ENCODE measurements at places on chromosomes 11 and 22. TPM values are rescaled to one million over a fixed set of nuclear protein-coding genes. Genes with fewer than 3 reads are reported as not detected.

GGTLC3 gene
- not detected for total RNA-seq

ANKRD49 gene
- total RNA-seq, result 8.2 TPM

GGA1 gene
- 89.8 TPM for total RNA-seq

MMP12 gene
- not detected for total RNA-seq

FAM111B gene
- 10.7 TPM for total RNA-seq

TEX12 gene
- total RNA-seq, result not detected

OR51E2 gene
- not detected for total RNA-seq

POTEH gene
- total RNA-seq, result not detected

OR52H1 gene
- not detected for total RNA-seq

FAM83F gene
- total RNA-seq, result 24.5 TPM

GRCh38 chr11:108561535-108561991, 32.0 kb downstream of the EXPH5 start:
- no peak for DNase-seq

GRCh38 chr11:111363985-111364384, 15.1 kb downstream of the POU2AF1 start:
- DNase-seq, result no peak

GRCh38 chr22:20455709-20456063, 18.1 kb upstream of the SCARF2 start:
- DNase-seq, result no peak

DNA sequence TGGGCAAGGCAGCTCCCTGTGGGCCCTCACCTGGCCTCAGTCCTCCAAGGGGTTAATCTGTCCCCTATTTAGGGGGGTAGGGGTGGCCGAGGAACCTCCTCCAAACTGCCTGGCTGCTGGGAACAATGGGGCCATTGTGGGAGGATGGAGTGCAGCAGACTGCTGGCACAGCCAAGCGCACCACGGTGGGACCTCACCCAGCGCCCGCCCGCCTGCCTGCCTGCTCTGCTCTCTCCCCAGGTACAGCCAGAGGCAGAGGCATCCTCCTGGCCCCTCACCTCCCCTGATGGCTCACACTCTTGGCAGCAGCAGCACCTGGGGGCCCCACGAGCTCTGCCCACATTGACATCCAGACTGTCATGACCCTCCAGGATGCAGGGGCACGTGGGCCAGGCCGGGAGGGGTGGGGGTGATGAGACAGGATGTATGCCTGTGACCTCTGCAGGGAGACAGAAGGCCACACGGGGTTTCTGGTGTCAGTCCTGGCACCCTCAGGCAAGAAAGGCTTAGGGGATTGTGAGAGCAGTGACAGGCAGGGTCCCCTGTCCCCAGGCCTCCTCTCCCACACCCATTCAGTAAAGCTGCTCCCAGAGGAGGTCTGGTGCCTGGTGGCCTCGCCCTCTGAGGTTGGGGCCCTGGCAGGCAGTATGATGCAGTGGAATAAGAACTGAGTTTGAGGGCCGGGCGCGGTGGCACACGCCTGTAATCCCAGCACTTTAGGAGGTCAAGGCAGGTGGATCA, 11.4 kb downstream of the BCL9L start:
- no peak for DNase-seq

GRCh38 chr11:15123849-15124248, 9.1 kb downstream of the INSC start:
- peak; percentile 23 for DNase-seq

DNA sequence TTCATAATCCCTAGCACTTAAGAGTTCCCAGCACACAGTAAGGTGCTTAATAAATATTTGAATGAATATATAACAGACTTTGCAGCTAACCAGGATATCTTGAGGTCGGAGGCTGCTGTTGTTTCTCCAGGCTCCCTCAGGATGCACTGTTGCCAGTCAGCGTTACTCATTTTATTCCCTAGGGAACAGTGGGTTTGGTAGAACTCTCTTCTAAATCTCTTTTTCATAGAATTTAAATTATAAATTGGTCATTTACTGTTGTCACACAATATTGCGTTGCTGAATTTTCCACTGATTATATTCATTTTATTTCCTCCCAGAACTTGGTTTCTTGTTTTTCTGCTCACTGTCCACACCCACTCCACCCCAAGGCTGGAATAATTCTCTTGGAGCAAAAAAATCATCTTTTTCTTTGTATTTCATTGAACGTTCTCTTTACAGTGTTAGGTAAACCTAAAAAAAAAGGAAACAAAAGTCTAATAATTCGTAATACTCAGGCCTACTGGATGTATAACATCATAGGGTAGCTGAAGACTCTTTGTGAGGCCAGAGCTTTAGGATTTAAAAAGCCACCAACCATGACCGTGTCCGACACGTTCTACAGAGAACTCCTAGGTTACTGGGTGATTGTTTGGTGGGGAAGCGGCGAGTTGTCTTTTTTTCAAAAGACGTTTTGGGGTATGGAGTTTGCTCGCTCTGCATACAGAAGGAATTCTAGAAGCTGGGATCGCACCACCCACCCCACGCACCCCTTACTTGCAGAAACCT, 766 bp upstream of the CAPRIN1 start:
- DNase-seq, result no peak

- no peak for DNase-seq
Observed at GRCh38 chr11:43972366-43972765, 29.9 kb downstream of the C11orf96 start.

GRCh38 chr11:66072518-66072917, 2.4 kb downstream of the PACS1 start:
- no peak for DNase-seq

DNA sequence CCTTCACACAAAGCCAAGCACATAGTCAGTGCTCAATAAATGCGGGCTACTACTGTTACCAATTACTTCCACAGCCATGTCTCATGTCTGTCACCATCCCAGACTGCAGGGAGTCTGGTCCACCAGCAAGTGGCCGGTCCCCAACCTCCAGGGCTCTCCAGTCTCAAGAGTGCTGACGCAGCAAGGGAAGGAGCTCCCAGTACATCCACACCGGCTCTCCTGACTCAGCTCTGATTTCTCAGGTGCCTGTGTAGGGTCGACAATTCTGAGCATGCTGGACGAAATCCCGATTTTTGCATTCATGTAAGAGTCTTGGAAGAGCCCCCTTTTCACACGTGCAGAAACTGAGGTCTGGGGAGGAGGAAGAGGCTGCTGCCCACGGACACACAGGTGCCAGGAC, 10.3 kb upstream of the NEFH start:
- DNase-seq, result no peak

DNA sequence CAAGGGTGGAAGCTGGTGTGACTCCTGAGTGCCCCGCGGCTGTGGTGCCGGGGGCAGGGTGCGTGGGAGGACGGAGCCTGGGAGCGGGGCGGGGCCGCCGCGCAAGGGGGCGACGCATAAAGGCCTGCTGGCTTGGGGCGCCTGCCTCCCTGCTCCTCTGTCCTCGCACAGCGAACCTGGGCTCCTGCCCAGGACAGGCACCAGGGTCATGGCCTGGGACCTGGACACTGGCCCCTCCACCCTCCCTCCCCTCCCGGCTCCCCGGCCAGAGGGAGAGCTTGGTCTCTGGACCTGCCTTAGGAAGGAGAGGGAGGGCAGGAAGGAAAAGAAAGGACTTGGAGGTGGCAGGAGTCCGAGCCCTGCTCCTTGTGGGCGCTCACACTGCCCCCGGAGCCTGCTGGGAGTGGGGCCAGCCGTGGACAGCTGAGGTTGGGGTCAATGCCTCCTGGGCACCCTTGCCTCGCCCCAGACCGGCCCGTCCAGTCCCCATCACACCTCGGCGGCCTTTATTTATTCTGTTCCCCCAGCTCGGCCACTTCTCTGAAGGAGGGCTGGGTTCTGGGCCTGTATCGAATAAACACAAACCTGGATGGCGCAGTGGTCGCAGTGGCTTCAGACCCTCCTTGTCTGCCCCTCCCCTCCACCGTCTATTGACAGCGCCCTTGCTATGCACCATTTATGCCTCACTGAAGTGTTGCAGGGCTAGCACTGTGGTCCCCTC, 8.7 kb downstream of the SLC16A8 start:
- no peak for DNase-seq

GRCh38 chr22:19111140-19111539, 11.1 kb downstream of the DGCR2 start:
- no peak for DNase-seq

DNA sequence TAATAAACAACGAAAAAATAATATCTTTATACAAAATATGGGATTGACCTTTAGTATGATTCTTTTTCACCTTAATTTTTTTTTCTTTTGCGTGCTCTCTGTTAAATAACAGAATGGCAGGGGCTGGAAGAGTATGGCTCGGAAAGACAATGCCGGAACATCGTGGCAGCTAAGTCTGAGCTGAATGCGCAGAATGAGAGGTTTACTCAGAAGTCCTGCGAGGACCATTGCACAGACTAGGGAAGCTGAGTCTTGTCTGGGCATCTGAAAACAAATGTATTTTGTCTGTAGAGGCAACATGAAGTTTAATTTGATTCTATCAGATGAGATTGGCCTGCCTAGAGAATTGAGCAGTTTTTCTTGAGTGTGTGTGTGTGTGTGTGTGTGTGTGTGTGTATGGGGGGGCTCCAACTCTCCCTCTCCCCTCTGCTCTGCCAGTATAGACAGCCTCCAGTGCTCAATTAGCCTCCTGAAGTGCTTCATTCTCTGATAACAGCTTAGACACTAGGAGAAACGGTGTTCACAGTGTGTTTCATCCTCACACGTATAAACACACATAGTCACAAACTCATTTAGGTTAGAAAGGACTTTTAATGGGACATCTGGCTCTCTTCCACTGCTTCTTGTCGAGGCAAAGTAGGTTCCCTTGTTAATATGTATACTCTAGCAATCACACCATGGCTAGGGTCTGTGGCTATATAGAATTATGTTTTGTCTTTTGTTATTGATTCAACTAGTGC, 244.3 kb upstream of the SORL1-AS1 start:
- no peak for DNase-seq

DNA sequence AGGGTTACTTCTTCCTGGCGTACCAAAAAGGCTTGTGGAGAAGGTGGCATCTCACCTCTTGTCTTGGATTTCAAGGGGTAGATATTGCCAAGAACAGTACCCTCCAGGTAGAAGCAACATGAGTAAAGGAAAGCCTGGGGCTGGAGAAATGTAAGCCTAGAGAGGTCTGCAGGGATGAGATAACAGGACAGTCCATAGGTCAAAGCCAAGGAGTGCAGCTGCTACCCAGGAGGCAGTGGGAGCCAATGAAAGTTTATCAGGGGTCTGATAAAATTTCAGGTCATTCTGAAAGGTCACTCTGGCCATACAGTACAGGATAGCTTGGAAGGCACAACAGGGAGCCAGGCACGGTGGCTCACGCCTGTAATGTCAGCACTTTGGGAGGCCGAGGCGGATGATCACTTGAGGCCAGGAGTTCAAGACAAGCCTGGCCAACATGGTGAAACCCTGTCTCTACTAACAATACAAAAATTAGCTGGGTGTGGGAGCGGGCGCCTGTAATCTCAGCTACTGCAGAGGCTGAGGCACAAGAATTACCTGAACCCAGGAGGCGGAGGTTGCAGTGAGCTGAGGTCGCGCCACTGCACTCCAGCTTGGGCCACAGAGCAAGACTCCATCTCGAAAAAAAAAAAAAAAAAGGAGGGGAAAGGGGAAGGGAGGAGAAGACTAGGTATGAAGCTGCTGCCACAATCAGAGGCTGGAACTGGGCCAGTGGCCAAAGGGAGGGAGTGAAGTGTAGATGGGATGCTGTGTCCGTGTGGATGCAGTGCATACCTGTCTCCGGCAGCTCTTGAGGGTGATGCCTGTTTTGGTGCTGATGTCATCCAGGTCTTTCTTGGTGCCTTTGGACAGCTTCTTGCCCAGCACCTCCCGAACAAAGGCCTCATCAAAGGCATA, 1.2 kb downstream of the FIBP start:
- no peak for DNase-seq

DNA sequence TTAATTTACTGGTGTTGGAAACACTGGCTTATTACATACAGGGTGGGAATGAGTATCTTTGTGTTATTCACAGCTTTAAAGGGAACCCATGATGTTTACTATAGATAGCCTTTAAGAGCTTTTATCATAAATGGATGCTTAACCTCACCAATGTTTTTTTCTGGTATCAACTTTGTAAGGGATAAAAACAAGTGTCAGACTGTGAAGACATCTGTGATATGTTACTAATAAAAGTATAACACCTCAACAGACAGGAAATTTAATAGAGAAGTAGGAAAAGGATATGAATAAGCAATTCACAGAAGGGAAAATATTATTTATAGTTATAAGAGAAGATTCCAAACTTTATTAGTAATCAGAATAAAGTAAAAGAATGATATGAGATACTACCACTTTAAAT, 46.3 kb downstream of the ACAT1 start:
- no peak for DNase-seq

DNA sequence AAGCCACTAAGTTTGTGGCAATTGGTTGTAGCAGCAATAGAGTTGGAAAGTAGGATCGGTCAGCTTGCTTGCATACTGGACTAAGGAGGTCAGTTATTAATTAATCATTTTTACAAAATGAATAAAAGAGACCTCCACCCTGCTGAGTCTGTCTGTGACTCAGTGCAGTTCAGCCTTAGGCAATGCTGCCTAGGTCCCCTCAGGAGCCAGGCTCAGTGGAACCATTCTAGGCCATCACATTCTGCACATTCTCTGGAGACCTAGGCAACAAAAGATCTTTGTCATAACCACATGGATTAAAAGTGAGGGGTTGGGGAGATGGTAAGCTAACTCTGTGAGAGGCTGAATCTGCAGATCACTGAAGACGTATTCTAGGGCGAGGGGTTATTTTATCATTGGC, 178.7 kb upstream of the CADM1 start:
- no peak for DNase-seq

GRCh38 chr11:103929170-103929903, 107.1 kb upstream of the DDI1 start:
- DNase-seq, result no peak

DNA sequence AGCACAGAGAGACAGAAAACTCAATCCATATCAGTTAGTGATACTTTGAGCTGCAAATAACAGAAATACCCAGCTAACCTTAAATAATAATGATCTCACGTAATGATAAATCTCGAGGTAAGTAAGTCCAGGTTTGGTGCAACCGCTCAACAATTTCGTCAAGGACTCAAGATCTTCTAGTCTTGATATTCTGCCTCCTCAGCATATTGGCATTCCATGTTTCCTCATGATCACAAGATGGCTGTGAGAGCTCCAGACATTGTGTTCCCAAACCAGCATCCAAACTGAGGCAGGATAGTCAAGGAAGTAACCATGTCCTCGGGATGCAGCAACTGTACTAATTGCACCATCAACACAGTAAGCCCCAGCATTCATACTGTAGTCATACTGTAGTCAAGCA, 7.5 kb upstream of the LARGE1 start:
- no peak for DNase-seq

DNA sequence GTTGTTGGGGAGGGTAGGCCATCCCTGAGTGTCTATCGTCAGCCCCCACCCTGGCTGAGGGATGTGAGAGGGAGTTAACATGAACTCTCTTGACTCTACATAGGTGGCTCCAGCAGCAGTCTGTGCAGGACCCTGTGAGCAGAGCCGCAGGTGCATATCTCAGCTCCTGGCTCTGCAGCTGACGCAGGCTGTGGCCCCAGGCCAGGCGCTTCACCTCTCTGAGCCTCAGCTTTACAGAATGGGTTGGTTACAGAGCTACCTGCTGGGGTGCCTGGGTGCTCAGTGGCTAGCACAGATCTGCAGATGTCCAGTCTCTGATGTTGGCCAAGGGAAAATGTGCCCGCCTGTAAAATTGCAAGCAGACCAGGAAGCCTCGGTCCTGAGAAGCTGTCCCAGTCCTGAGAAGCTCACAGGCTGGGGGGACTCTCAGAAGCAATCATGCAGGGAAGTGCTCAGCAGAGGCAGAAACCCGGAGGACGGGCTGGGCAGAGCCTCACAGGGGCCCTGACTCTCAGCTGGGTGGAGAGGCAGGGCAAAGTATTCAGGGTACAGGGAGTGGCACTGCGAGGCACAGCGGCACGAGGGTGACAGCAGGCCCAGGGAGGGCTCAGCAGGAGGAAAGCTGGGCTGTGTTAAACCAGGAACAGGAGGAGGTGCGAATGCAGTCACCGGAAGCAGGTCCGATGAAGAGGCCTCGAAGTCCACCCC, 15.9 kb upstream of the LRP5 start:
- no peak for DNase-seq
